ENCODE measurements at places on chromosomes 3 and 15.

GRCh38 chr3:52782412-52783210, 5.2 kb downstream of the ITIH1 start:
- DNase-seq: no peak

DNA sequence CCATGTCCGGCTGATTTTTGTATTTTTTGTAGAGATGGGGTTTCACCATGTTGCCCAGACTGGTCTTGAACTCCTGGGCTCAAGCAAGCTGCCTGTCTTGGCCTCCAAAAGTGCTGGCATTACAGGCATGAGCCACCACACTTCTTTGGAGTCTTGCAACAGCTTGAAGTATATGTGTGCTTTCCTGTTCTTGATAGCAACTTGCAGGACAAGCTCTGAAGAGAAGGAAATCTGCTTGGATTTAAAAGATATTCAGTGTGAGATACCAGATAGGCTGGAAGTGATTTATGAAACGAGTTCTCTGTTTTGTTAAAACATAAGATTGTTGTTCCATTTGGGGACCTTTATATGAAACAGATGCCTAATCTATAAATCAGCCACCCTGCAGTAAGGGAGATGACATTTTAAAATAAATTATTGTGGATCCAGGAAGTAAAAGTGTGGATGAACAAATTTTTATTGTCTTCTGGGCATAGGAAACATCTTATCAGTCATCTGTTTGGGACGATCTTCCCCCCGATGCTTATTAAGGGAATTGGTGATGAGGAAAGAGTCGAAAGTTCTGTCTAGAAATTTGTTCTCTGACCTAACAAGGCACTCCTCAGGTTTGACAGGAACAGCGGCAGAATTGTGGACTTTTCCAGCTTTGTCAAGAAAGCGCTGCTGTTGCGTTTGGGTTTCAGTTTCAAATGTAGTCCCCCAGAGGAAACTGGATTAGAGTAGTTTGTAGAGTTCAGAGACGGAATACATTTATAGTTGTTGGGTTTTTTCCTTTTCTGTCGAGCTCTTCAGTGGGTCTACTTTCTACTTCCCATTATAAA, 53.7 kb upstream of the MAGI1 start:
- no peak for DNase-seq

DNA sequence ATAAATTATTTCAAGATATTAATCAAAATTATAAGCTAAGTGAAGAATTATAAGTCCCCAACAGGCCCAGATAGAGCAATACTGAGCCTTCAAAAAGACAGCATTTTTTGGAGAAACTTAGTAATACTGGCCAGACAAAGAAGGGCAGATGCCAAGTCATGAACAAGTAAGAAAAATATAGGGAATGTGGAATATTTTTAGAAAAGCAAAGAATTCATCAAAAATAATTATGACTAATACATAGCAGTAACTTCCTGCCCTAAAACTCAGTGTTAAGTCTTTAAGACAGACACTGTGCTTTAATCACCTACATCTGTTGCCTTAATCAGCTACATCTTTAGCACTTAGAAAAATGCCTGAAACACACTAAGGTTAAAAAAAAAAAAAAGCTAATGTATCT, 31.2 kb downstream of the DPH6 start:
- DNase-seq: no peak

DNA sequence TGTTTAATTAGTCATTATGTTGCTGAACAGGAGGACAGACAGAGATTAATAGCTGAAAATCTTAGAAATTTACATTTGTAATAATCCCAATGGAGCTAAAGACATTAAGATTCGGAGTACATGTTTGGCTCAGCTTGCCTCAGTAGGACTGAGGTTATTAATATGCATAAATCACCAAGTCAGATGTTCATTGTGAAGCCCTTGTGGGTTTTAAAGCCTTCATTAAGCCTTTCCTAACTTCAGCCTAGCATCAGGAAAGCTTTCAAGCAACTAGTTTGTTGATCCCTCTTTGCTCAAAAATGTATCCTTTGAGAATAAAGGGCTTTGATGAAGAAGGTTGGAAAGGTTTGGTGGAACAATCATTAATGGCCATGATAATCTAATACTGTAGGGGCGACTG, 178.2 kb upstream of the CGNL1 start:
- no peak for DNase-seq

- DNase-seq: no peak
These were observed 33.9 kb upstream of the SLC41A3 start for GRCh38 chr3:126117786-126118185.

DNA sequence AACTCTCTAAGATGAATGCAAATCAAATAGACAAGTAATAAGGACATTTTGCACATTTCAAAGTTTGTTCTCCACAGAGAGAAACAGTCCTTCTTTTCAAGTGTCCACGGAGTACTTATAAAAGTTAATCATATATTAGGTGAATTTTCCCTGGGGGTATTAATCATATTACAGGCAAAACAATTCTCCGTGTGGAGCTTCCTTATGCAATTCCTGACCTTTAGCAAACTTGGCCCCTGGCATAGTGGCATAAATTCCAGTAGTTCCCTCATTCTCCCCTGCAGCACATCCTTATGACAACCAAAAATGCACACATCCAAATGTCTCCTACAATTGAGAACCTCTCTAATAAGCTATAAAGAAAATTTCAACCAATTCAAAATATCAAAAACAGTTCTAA, 34.4 kb downstream of the FSIP1 start:
- DNase-seq: no peak

DNA sequence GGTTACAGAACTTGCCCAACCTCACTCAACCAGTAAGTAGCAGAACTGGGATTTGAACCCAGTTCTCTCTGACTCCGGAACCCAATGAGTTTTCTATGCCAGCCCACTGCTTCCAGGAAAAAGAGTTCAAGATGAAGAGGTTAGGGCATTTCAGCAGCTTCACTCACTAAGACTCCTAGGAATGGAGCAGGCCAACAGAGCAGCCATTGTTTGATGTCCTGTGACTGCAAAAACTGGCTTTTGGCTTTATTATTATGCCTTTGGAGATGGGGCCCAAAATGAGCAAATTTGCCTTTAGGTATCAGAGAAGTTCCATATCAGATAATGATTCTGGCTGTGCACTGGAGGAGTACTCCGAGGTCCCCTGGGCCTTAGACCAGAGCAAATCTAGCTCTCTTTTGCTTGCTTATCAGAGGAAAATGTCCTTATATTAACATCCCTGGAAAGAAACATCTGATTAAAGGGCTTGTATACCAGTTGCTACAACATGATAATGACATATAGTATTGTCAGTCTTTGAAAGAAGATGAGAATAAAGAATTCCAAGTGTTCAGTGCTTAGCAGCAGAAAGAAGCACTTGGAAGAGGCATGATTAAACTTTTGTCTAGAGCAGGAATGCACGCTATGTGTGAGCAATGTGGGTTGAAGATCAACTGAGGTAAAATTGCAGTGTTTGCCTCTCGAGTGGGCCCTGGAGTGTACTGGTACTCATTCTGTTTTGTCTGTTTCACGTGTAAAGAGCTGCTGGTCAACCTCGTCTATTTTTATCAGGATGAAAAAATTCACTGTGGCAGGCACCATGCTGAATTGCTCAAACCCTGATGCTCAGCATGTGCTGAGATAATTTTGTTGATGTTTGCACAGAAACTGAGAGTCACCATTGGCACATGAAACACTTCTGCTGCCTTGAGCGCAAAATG, 21.8 kb upstream of the KLHL24 start:
- no peak for DNase-seq
